ENCODE measurements at places on chromosomes 5 and 9. TPM values are rescaled to one million over a fixed set of nuclear protein-coding genes. Genes with fewer than 3 reads are reported as not detected.

DNA sequence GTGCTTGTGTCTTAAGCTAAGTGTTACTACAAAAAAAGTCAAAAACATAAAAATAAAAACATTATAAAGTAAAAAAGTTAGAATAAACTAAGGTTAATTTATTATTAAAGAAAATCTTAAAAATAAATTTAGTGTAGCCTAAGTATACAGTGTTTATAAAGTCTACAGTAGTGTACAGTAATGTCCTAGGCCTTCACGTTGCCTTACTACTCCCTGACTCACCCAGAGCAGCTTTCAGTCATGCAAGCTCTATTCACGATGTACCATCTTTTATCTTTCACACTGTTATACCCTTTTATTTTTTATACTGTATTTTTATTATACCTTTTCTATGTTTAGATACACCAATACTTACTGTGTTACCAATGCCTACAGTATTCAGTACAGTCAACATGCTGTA is 288.1 kb downstream of the HCN1 start:
- DNase-seq: no peak

DNA sequence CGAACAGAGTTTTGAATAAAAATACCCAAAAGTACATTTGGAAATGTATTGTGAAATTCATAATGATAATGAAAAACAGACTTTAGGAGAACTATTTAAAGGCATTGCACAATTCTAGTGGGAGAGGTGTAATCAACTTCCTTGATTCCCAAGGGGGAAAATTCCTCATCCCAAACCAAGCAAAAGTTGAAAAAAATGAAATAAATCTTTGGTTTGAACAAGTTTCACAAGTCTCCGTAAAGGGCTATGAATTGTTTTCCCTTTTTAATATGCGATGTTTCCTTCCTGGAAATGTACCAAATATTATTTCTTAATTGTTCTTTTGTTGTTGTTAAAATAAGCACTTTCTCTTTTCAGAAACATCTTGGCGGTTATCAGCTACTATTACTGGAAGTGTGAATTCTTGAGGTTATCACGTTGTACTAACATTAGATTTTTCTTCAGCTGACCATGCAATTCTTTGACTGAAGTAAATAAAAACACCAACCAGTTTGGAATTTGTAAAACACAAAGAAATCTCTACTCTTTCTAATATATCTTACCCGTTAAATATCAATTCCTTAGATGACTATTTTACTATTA is 59.3 kb downstream of the SVEP1 start:
- no peak for DNase-seq

DNA sequence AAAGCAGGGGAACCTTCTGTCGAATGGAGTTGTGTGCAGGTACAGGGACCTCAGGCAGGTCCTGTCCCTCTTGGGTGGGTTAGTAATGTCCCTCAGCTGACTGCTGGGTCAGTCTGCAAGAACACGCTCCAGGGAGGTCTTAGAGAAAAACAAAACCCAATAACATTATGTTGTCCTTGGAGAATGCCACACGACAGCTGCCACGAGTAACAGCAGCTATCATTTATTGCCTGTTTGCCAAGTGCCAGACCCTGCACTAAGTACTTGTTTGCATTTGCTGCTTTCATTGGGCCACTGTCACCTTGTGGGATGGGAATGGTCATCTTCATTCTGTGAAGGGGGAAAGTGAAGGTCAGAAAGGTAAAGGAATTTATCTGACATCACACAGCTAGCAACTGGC is 310.3 kb downstream of the SLIT3 start:
- no peak for DNase-seq

GRCh38 chr9:74066128-74066527 is 431.0 kb upstream of the RORB start:
- DNase-seq: no peak

GRCh38 chr5:111685969-111686368 is 71.0 kb downstream of the NREP start:
- DNase-seq: no peak

DNA sequence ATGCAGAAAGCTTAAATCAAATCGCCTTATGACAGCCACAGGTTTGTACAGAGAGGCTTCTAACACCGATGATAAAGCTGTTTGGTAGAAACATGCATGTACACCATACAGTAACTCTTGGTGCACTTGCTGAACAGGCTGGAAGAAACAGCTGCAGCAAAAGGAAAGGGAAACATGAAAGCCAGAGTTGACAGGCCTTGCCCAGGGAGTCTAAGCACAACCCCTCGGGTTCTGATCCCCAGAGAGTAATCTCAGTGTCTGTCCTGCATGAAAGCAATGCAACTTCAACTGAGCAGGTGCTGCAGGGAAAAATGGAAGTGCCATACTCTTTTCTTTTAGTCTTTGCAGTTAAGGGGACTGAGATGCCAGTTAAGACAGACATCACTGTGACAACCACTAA is 419.9 kb downstream of the BNC2 start:
- DNase-seq: no peak

The IFNA2 gene
- total RNA-seq: not detected
